ENCODE measurements at places on chromosomes 2 and 18.

DNA sequence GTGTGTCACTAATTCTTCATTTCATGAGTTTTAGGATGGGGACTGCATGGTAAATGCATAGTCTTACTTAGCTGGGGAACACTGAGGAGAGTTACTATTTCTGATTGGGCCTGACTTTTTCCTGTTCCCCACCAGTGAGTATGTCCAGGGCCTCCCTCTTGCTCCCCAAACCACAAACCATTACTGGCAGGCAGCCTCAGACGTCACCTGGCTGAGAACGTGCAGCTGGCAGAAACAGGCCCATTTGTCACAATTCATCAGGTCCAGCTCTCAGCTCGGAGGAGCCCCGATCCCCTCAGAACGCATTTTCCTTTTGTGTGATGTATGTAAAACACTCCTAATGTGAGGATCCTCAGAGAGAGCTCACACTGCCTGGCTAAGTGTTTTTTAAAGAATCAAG is 71.7 kb upstream of the SIX3 start:
- no peak for DNase-seq

DNA sequence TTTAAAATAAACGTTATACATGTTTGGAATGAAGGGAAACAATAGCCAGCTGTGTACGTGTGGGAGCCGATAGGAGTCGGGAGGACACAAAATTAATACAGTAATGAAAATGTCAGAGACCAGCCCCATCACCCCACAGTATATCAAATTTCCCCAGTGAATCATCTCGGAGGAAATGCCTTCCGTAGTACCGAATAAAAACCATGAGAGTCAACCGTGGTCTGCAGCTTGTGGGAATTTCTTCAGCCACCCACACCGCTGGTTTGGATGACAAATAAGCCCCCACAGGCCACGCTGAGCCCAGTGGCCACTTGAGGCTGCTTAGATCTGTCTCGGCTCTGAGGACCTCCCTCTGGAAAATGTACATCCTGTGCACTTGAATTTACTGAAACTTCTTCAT is 133.7 kb downstream of the COL6A3 start:
- no peak for DNase-seq

DNA sequence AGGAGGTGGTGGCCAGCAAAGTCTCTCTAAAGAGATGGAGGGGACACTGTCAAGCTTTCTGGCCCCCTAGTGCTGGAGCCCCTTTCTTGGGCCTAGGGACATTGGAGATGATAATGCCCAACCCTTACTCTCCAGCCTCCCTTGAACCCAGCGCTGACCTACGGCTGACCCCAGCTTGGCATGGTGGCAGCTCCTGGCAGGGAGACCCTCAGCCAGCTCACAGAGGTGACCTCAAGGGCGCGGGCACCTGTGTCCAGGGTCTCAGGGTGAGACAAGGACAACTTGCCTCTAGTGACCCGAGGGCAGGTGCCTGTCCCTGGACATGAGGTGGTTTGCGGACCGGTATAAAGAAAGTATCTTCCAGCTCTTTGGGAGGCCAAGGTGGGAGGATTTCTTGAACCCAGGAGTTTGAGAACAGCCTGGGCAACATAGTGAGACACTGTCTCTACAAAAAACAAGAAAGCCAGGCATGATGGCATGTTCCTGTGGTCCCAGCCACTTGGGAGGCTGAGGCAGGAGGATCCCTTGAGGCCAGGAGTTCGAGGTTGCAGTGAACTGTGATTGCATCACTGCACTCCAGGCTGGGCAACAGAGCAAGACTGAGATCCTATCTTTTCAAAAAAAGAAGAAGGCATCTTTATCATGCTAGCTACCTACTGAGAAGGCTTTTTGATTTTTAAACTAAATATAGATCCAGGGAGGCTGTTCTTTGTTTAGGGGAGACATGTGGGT is 3.3 kb upstream of the PER2 start:
- DNase-seq = no peak

- DNase-seq = no peak
Measured at GRCh38 chr2:237433920-237434676, 20.1 kb upstream of the COL6A3 start.

- no peak for DNase-seq
Measured at GRCh38 chr2:47065771-47066380, 89.2 kb downstream of the STPG4 start.

DNA sequence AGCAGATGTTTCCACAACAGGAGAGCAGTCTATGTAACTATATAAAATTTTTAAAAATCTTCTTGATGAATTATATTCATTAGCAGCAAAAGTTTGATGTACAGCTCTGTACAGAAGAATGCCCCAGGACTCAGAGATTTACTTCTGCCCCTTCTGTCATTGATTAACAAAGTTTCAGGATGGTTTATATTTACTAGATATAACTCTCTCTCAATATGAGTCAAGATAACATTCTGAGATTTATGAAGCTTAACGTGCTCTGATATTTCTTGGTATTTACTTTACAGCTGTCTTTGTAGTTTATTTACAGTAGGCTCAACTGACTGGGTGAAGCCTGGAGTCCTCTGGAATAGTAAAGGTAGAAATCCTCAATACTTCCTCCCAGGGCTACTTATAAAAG is 93.6 kb upstream of the HNMT start:
- no peak for DNase-seq

DNA sequence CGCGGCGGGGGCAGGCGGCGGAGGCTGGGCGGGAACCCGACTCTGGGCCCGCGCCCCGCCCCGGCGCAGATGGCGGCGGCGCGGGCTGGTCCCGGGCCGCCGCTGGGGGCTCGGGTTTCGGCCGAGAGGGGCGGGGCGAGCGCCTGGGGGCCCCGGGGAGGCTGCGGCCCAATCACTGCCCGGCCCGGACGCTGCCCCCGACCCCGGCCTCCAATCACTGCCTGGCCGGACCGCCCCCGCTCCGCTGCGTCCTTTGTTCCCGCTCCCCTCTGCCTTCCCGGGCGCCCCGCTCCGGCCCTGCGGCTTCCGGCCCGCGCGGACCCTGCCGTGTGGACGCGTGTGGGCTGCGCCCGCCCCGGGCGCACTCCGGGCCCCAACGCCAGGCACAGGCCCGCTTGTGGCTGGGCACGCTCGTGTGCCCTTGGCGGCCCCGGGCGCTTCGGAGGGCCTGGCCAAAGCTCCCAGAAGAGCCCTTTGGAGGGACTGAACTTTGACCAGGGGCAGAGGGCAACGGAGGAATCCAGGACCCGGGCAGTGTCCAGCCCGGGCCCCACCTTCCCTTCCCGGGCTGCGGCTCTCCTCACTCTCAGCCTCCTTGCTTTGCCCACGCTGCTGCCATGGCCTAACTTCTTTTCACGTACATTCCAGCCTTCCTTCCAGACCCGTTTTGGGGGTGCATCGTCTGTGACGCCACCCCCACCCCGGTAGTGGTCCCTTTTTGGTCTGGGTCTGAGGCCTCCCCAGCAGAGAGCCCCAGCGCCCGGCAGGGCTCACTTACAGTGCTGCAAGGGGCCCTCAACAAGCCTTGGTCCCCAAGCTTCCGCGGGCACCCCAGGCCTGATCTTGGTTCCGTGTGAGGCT is 27.1 kb upstream of the PTMA start:
- DNase-seq = peak; percentile 89

DNA sequence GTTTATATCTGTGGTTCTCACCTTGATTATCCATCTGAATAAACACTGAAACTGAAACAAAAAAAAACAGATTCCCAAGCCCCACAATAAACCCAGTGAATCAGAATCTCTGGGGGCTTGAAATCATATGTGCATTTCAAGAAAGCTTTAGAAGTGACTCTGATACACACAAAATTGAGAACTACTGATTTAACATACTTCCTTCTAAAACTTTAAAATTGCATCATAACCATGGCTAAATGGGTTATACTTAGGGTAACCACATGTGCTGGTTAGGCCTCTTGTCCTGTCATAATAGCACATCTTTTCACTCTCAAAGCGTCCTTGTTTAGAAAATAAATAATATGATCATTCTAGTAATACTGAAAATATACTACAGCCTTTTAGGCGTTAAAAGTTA is 100.9 kb downstream of the ATAD2B start:
- DNase-seq = no peak

GRCh38 chr2:88027697-88028389 is 11.5 kb upstream of the RNU2-63P start:
- no peak for DNase-seq

DNA sequence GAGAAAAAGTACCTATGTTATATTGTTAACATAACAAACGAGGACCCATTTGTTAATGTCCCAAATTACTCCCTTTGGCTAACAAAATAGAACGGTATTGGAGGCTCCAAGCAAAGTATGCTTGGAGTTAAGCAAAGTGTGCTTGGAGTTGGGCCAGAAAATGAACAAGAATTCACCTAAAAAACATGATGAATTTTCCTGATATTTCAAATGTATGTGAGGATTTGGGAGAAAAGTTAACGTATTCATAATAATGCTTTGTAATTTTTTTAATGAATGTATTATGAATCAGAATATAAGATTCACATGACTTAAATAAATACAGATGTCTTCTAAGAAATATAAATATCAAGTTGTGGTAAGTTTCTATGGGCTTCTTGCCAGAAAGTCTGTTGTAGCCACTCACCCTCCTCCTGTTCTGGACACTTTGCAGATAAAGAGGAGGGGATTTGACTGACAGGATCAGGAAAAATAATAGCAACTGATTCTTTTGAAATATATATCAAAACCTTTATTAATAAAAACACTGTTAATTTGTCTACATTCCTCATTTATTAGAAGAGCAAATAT is 423.7 kb upstream of the MMADHC start:
- no peak for DNase-seq

Measured in left lobe of liver (tissue), 2 donors.